ENCODE measurements at places on chromosomes 6 and 20. TPM values are rescaled to one million over a fixed set of nuclear protein-coding genes. Genes with fewer than 3 reads are reported as not detected.

The PSORS1C2 gene
- 0.78 TPM for total RNA-seq

The TCF15 gene
- 3.8 TPM for total RNA-seq

The UNC5CL gene
- 3.3 TPM for total RNA-seq

The POM121L2 gene
- 0.16 TPM for total RNA-seq

The ELOVL2 gene
- total RNA-seq = 1.1 TPM

The PLA2G7 gene
- total RNA-seq = 2.4 TPM

The DLL1 gene
- total RNA-seq = 20.7 TPM

GRCh38 chr6:108163267-108163643, 2.6 kb upstream of the NR2E1 start:
- H3K36me3 ChIP-seq = 0 out of 2 replicates have a peak, but pooled peaks cover 3% of the 10 kb centered on the region
- peaks cover 100% of the 10 kb centered on the region for H3K27me3 ChIP-seq
- H3K4me1 ChIP-seq = peaks cover 54% of the 10 kb centered on the region
- DNase-seq = no peak
- H3K27ac ChIP-seq = no peak overlapping the region

- H3K27ac ChIP-seq = no peak overlapping the region
- no peaks in the 10 kb centered on the region for H3K4me1 ChIP-seq
- no peak overlapping the region for H3K4me3 ChIP-seq
- no peaks in the 10 kb centered on the region for H3K27me3 ChIP-seq
- DNase-seq = no peak
These were observed 26.8 kb downstream of the ZNF451 start for GRCh38 chr6:57116776-57117175.

DNA sequence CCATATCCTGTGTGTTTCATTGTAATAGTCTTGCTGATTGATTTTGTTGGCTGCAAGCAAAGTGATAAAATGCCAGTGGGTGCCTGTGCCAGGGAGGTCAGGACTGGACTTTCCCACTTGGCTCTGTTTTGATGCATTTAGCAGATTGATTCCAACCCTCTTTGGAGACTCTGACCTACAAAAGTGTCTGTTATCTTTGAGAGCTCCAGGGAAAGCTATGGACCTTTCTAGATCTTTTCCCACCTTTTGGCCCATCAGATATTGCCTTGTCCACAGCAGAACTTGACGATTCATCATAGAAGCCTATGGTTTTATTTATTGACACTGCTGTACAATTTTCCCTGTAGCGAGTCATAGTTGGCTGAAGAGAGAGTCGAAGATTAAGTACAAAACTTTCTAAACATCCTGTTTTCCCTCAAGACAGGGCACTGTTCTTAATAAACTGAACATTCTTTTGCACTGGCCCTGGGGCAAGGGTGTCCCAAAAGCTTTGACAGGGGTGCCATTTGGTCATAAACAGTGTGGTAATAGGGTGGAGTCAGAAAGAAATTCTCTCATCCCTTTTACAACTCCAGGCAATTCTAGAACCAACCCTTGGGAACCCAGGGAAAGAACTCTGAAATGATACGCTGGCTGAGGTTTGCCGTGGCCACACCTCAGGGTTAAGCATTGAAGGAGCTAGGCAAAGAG, 53.7 kb downstream of the E2F3 start:
- peaks cover 31% of the 10 kb centered on the region for H3K4me1 ChIP-seq
- H3K27ac ChIP-seq = peak overlapping the region; percentile 36
- H3K36me3 ChIP-seq = peaks cover 19% of the 10 kb centered on the region
- no peak for DNase-seq
- H3K4me3 ChIP-seq = no peak overlapping the region

DNA sequence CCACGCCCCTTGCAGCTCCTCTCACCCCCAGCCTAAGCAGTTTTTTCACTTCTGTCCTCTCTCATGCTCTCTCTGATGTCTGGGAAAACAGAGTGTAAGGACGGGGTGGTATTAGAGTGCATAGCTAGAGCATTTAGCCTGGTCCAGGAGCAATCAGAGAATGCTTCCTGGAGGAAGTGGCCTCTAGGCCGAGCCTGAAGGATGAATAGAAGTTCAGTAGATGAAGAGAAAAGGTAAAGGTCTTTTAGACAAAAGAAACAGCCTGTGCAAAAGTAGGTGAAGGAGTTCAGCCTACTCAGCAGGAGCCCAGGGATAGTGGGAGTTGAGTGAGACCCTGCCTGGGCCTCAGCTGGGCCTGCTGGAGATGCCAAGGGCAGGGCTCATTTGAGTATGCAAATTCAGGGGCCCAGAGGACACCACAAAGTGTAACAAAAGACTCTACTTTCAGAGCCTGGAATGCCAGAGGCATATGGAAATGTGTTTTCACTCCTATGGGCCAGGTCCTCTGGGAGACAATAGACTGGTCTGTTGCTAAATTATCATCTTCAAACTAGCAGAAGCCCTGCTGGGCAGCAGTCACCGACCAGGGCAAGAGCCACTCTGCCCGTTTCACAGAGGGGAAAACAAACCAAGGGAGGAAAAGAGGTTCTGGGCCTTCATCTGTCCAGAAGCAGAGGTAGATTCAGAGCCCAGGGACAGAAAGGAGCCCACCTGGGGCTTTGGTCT, 19.7 kb upstream of the TM9SF4 start:
- peak overlapping the region; percentile 27 for H3K4me3 ChIP-seq
- DNase-seq = peak; percentile 38
- peak overlapping the region; percentile 93 for H3K27ac ChIP-seq
- H3K4me1 ChIP-seq = peaks cover 33% of the 10 kb centered on the region

GRCh38 chr20:34642009-34642408, 34.9 kb downstream of the PIGU start:
- H3K27ac ChIP-seq = no peak overlapping the region
- no peak for DNase-seq
- no peak overlapping the region for H3K4me3 ChIP-seq
- no peaks in the 10 kb centered on the region for H3K36me3 ChIP-seq

DNA sequence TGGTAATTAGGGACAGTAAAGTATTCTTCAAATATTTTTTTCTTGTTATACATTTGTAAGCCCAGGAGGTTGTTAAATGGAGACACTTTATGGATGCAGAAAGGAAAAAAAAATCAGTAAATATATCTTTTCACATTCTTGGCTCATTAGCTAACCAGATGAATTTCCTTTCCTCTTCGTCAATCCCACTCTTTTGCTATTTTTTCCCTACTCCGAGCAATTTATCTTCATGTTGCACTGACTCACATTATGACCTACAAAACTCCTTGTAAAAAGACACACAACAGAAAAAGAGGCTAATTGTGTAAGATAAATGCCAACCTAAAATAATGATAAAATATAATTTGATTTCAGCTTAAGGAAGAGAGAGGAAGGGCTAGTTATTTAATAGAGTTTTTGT, 472.9 kb upstream of the ZNF337 start:
- H3K36me3 ChIP-seq = no peaks in the 10 kb centered on the region
- no peak for DNase-seq
- no peaks in the 10 kb centered on the region for H3K27me3 ChIP-seq
- no peak overlapping the region for H3K27ac ChIP-seq
- peaks cover 35% of the 10 kb centered on the region for H3K4me1 ChIP-seq

- H3K4me1 ChIP-seq = peaks cover 14% of the 10 kb centered on the region
- no peaks in the 10 kb centered on the region for H3K36me3 ChIP-seq
- peak within 1 kb of the TSS; percentile 78 for H3K4me3 ChIP-seq
- peaks cover 3% of the 10 kb centered on the region for H3K27me3 ChIP-seq
- no peak within 1 kb of the TSS for H3K27ac ChIP-seq
These were observed at the start of gene NRSN1 for GRCh38 chr6:24125980-24126379. Gene NRSN1 (plus strand): TSS chr6:24126215. CDS start chr6:24134328, 8,113 bp downstream.

DNA sequence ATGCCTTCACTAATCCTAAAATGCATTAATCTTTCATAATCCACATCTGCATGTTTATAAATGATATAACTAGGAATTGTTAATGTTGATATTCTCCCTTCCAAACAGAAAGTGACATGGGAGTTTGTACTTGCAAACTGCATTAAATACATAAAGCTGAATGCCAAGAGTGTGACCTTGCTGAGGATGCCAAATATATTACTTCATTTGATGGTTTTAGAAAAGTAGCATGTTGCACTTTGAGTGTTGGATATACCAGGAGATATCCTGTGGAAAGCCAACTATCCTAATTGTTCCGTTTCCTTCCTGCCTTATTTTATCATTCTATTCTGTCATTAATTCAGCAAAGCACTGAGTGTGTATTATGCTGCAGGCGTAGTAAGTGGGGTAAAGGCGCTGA, 229.8 kb downstream of the TMEM242 start:
- no peak overlapping the region for H3K4me3 ChIP-seq
- H3K27me3 ChIP-seq = no peaks in the 10 kb centered on the region
- DNase-seq = no peak
- peaks cover 4% of the 10 kb centered on the region for H3K36me3 ChIP-seq

DNA sequence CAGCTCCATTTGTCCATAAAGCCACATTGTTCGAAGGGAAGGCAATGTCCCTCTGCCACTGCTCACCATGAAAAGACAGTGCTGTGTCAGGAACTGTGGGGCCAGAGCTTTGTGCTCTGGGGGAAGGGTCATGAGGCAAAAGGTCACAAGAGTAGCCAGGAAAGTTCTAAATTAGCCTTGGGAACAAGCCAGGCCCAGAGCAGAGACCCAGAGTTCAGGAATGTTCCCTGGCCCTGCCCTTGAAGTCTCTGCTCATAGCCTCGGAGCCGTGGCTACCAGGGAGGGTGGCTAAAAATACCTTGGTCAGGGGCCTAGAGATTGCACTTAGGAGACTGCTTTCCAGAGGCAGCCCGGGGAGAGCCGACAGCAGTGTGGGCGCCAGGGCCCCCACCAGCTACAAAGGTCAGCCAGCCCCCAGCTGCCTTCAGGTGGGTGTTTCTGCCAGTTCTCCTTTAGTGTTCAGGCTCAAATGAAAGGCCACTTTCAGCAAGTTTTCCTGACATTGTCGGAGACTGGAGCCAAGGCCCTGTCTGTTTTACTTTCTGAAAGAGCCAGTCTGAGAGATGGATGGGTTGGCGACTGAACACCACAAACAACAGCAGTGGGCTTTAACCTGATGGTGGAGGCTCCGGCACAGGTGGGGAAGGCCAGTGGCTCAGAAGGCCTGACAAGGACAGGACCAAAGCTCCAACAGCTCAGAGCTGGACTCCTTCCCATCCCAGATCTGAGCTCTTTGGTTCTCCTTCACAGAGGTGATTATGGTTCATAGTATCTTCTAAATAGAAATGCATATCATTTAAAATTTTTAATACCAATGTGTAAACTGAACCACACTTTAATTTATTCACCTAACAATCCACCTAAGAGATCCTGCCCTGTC, 76.2 kb downstream of the CDH26 start:
- H3K27ac ChIP-seq = no peak overlapping the region
- no peak overlapping the region for H3K4me3 ChIP-seq
- peaks cover 5% of the 10 kb centered on the region for H3K4me1 ChIP-seq

GRCh38 chr6:41736186-41736733, 852 bp upstream of the TFEB start:
- H3K4me1 ChIP-seq = peaks cover 26% of the 10 kb centered on the region
- H3K27me3 ChIP-seq = peaks cover 18% of the 10 kb centered on the region
- no peak for DNase-seq
- H3K36me3 ChIP-seq = no peaks in the 10 kb centered on the region
- H3K27ac ChIP-seq = no peak overlapping the region
- peak overlapping the region; percentile 67 for H3K4me3 ChIP-seq

DNA sequence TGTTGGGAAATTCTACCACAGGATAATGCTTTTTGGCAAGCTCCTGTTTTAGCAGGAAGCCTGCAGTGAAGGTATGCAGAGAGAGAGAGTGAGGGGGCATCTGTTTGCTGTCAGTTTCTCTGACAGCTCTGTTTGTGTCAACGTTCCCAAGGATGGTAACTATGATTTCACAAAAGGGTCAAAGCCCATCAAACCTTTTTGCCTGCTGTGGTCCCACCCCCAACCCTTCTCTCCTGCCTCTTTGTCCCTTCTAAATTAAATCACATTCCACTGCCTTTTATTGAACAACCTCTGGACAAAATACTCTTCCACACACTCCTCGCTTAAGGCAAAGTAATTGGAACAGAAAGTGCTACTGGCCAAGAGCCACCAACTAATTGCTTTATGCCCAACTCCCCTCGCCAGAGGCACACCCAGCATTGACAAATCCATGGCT, 128.3 kb downstream of the TSHZ2 start:
- no peak overlapping the region for H3K4me3 ChIP-seq
- DNase-seq = no peak
- H3K36me3 ChIP-seq = no peaks in the 10 kb centered on the region
- H3K4me1 ChIP-seq = peaks cover 25% of the 10 kb centered on the region
- H3K27ac ChIP-seq = no peak overlapping the region

- H3K36me3 ChIP-seq = no peaks in the 10 kb centered on the region
- peaks cover 7% of the 10 kb centered on the region for H3K4me1 ChIP-seq
- DNase-seq = no peak
- H3K27ac ChIP-seq = no peak overlapping the region
- no peak overlapping the region for H3K4me3 ChIP-seq
These were observed 42.6 kb downstream of the RBM38 start for GRCh38 chr20:57433657-57434389.

All from WTC11 (cell line).